ENCODE measurements at places on chromosomes 2 and 18.

DNA sequence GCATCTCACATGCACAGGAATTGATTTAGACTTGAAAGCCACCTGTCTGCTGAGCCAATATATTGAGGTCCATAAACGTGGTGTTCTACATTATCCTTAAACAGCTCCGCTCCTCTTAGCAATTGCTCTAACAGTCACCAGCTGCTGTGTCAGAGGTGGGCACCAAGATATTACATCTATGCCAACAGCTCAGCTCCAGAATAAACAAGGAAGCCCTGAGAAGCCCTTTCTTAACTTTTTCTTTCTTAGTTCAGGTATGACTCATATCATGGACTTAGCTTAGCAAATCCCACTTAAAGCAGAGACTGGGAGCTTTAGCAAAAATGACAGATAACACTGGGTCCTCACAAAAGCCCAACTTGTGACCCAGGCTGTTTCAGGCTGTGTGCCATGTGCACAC, 436.6 kb downstream of the IRS1 start:
- DNase-seq, result no peak

DNA sequence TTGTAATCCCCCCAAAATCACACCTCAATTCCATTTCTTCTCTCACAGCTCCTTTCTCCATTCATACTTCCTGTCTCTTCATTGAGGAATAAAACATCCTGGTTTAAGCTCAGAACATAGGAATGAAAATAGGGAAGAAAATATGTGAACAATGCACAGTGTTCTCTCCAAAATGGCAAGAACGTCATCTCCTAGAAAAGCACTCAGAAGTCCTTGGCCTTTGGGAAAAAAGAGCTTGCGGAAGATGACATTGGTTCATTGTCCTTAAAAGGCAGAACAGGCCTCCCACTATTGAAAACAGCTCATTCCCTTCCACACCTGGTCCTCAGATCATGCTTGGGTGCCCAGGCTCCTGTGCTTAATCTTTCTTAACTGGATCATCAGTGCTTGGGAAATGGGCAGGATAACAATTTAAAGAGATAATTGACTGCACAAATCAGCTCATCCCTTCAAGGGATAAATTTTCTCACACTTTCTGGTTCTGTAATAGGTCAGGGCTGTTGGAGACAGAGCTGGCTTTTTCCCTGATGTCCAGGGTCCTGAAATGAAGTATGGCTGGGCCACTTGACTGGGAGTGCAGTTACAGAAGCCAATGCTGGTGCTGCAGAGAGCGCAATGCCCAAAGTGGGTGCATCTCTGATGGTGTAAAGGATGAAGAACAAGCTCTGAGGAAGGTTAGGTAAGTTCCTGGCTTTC, 69.2 kb downstream of the MARCHF4 start:
- DNase-seq, result no peak

GRCh38 chr2:69645031-69645431, 1.5 kb upstream of the AAK1 start:
- no peak for DNase-seq

DNA sequence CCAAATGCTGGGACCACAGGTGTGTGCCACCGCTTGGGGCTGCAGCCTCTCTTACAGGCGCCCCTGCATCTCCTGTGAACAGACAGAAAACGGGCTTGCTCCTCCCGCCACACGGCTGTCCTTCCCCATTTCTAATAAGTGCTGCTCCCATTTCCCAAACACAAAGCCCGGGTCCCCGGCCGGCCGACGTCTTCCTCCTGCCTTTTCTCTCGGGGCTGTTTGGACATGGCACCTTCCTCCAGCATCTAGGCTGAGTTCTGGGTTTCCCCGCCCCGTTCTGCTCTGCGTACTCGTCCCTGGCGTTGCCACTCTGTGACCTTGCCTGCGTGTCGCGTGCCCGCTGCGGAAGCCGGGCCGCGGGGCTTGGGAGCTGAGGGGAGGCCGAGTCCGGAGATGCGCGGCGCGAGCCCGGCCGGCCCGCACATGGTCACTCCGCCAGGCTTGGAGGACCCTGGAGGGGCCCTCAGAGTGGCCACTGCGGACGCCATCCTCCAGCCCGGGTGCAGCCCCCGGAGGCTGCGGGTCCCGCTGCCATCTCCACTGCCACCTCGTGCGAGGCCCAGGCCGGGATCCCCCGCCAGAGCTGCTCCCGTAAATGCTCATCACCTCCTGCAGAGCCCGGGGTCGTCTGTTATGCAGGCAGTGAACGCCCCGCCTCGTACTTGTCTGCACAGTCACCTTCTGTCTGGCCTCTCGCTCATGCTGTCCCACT, 26.3 kb downstream of the PRELID3A start:
- no peak for DNase-seq

GRCh38 chr18:44897411-44897810, 216.7 kb downstream of the SETBP1 start:
- DNase-seq, result no peak

GRCh38 chr2:89851583-89851905, 1160.1 kb downstream of the RPIA start:
- no peak for DNase-seq

GRCh38 chr18:25102662-25103061, 249.3 kb downstream of the ZNF521 start:
- DNase-seq, result no peak

GRCh38 chr2:70089220-70089982, 2.1 kb downstream of the PCBP1 start:
- DNase-seq, result peak; percentile 50

- no peak for DNase-seq
Measured at GRCh38 chr2:80971-81736, 34.8 kb upstream of the FAM110C start.

DNA sequence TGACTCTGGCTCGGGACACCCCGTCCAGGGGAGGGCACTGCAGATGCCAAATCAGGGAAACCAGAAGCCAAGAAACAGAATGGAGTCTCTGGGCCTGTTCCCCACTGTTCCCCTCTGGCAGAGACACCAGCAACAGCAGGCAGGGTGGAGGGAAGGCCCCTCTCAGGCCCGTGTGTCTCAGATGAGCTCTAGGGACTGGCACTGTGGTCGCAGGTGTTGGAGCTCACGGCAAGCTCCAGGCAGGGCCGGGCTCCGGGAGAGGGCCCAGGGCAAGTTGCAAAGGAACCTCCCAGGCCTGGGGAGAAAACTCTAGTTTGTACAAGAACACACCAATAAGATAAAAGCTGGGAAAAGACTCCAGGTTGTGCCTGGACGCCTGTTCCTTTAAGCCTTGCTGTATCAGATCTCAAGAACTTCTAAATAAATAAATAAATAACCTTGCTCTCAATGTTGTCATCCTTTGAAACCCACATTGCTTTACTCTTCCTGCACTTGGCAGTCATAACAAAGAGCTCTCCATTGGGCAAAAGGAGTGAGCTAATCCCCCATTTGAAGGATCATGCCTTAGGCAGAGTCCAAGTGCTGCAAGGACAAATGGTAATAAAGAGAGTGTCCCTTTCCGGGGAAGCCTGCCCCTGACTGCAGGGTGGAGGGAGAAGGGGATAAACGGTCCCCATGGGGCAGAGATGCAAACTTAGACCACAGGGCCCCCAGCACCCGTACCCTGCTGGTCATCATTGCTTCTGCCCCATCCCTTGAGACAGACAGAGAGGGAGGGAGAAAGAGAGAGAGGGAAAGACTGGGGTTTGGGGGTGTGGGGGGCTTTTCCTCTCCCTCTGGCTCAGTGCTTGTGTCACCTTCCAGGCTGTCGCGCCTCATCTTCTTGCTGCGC, 33.3 kb downstream of the CNGA3 start:
- no peak for DNase-seq

GRCh38 chr18:50444539-50444938, 69.7 kb downstream of the SKA1 start:
- no peak for DNase-seq

GRCh38 chr2:217606296-217606695, 396.5 kb downstream of the TNS1 start:
- no peak for DNase-seq

DNA sequence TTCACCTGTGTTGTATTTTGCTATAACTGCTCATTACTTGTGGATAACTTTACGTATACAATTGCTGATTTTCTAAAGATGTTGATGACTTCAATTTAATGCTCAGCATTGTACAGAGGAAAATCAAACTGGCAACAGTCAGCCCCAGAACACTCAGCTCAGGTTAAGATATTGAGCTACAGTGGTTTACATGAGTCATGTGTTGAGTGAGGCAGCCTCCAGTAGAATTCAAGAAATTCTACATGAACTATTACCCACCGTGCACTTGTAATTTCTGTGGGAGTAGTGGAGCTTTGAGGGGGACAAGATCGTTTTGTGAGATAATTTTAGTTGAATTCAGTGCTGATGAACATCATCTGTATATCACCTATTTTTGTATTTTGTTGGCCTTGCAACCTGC, 292.3 kb downstream of the ALPK2 start:
- DNase-seq, result no peak

- DNase-seq, result peak; percentile 35
Measured at GRCh38 chr2:164826293-164827243, 15.1 kb downstream of the COBLL1 start.

DNA sequence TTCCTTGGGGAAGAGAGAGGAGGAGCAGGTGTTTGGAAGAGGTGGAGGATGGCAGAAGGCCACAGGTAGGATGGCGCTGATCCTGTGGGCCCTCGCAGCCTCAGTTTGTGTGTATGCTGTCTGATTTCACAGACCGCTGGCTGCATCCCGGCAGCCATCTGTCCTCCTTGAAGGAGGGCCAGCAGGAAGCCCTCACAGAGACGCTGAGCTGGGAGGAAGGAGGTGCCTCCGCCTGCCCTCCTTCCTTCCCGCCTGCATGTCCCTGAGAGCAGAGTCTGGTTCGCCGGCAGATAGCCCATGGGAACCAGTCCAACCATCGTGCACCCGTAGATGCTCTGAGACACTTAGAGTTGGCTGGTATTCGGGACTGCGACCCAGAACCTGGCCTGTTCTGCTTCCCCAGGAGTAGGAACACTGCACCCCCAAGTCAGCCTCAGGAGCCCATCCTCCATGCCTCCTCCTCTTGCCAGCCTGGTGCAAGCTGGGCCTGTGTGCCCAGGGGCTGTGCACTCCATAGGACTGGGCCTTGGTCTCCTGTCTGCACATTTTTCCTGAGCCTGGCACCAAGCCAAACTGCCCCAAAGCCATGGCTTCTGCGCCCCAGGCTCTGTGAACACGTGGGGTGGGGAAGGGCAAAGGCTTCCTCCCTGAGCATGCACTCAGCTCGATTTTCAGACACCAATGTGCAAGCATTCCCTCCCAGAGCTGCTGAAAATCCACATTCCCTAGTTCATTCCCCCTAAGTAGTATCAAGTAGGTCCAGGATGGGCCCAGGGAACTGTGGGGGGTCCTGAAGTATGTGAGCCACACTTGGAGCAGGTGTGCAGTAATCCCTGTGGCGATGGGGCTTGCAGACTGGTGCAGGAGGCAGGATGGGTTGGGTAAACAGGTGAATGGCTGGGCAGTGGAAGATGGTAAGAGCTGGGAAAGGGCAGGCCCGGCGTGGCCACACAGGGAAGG, 115.6 kb downstream of the SEPTIN10 start:
- no peak for DNase-seq

GRCh38 chr2:45570671-45571334, 40.3 kb downstream of the SRBD1 start:
- no peak for DNase-seq

- DNase-seq, result no peak
Measured at GRCh38 chr2:24594283-24594682, 103.2 kb downstream of the NCOA1 start.

DNA sequence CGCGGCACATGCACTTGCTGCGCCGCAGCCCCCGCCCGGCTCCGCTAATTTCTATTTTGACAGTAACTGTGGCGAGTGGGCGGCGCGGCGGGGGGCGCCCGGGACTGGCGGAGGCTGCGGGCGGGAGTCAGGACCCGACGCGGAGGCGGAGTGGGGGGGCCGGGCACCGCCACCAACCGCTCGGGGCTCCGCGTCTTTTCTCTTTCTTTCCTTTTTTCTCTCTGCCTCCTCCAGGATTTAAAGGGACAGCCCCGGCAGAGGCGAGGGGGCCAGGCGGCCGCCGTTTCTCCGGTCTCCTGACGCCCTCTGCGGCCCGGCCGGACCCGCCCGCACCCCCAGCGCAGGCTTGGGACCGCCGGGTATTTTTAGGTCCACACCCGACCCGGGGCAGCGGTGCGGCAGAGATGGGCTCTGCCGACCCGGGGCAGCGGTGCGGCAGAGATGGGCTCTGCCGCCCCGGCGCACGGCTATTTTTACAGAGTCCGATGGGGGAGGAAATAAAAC, 460 bp upstream of the ZBTB7C start:
- peak; percentile 24 for DNase-seq

GRCh38 chr18:60279391-60279790, 93.2 kb downstream of the MC4R start:
- no peak for DNase-seq

GRCh38 chr2:26182887-26183630, 10.2 kb downstream of the GAREM2 start:
- DNase-seq, result no peak

- no peak for DNase-seq
Measured at GRCh38 chr18:40152859-40153258, 1802.2 kb upstream of the PIK3C3 start.

- no peak for DNase-seq
Measured at GRCh38 chr2:241970716-241971115, 101.2 kb downstream of the RTP5 start.

- no peak for DNase-seq
Measured at GRCh38 chr2:178229927-178230326, 35.6 kb downstream of the OSBPL6 start.

DNA sequence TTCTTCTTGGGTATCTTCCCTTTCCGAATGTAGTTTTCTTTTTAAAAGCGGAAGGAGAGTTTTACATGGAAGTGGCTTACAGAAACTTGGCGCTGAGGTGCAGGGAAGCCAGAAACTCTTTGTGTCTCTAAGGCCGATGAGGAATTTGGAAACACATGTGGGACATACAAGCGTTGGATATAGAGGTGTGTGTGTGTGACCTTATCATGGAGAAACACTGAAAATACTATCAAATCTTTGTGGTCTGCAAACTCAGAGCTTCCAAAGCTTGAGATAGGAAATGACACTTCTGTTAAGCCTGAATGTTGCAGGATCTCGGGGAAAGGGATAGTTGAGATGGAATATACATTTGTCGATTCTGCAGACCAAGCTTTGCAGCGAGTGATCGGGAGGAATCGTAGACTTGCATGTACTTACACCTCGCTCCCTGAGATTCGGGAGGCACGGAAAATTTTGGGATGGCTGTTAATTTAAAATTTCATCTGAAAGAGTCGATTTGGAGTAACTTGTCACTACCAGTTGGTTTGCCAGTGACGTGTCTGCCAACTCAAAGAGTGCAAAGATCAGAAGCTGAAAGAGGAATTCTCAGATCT, 1.0 kb downstream of the NAB1 start:
- DNase-seq, result peak; percentile 15

DNA sequence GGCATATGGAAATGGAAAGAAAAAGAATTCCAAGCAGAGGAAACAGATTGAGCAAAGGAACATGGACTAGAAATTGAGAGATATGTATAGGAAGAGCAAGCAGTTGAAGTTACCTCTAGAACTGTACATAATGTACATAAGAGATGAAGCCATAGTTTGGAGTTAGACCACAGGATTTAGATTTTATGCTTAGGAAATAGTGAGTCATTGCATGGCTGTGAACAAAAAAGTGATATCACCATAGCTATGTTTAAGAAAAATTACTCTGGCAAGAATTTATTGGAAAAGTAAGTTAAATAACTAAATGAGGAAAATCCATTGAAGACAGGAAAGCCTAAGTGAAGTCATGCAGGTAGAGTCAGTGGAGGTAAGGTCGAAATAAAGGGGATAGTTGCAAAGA, 99.4 kb upstream of the GALNT5 start:
- DNase-seq, result no peak

- no peak for DNase-seq
Measured at GRCh38 chr2:199113111-199113510, 344.6 kb downstream of the SATB2 start.

All from left colon (tissue), 2 donors.